ENCODE measurements at places on chromosomes 5 and 9. TPM values are rescaled to one million over a fixed set of nuclear protein-coding genes. Genes with fewer than 3 reads are reported as not detected.

GRCh38 chr5:116371935-116372334 is 202.7 kb downstream of the SEMA6A start:
- no peak for DNase-seq

- DNase-seq = no peak
Observed at GRCh38 chr5:30376848-30377247, 816.6 kb upstream of the CDH6 start.

- DNase-seq = no peak
Observed at GRCh38 chr5:82259172-82259800, 18.9 kb downstream of the RPS23 start.

GRCh38 chr9:134099123-134099761 is 31.4 kb upstream of the BRD3 start:
- DNase-seq = peak; percentile 27

AQP7 gene
- 17.2 TPM for total RNA-seq

ANKRD31 gene
- 0.17 TPM for total RNA-seq

Data from mucosa of descending colon (tissue), 3 donors.